Putamen (tissue), 1 donor: ENCODE measurements at places on chromosomes 1 and 21.

GRCh38 chr1:92901126-92901525 is 60.1 kb downstream of the DIPK1A start:
- no peak for DNase-seq

- no peak for DNase-seq
These were observed 559.9 kb downstream of the RWDD3 start for GRCh38 chr1:95793893-95794292.

GRCh38 chr1:89598450-89599331 is 34.2 kb upstream of the LRRC8C start:
- DNase-seq: peak; percentile 60

DNA sequence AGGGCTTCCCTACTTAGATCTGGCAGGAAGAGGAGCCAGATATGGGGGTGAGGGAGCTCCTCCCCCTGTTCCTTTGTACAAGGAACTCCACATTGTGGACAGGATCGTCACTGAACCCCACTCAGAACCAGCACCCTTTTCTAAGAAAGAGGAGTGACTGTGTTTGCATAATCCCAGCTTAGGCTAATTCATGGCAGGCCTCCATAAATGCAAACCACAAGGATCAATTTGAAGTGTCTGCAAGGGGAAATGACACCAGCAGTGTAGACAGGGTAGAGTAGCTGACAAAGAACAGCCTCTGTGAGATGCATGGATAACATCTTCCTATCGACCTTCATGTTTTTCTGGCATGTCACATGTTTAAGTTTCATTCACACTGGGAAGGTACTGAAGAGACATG is 11.7 kb downstream of the MX1 start:
- DNase-seq: no peak

DNA sequence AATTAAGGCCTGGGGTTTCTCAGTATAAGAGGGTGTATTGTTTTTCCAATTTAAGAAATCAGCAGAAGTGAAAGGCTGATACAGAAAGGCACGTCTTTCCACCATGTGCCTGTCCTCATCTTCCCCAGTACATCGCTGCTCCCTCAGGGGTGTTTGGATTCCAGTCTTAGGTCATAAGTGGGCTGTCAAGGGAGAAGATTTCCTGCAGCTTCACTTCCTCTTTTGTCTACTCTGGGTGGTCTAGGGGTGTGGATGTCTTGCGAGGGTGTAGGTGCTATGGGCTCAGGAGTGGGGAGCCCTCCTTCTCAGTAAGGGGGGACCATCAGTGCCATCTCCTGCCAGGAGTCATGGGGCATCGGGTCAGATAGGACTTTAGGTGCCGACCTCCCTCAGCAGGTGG is 999.8 kb upstream of the NCAM2 start:
- no peak for DNase-seq

GRCh38 chr1:179761296-179761695 is 18.2 kb downstream of the FAM163A start:
- no peak for DNase-seq

DNA sequence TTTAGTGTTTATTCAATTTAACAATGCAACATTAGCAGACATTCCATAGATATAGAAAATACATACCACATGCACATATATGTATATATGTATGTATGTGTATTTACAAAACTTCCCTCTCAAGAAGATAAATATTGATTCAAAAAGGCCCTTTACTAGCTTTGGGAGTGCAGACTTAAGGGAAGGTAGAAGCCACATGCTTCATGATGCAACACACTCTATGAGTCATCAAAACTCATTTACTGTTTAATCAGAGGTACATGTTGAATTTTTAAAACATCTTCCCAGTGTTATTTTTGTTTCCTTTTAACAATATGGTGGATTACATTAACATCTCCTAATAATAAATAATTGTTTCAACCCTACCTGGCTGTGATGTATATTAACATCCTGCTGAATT is 61.4 kb upstream of the KIRREL1 start:
- DNase-seq: no peak

DNA sequence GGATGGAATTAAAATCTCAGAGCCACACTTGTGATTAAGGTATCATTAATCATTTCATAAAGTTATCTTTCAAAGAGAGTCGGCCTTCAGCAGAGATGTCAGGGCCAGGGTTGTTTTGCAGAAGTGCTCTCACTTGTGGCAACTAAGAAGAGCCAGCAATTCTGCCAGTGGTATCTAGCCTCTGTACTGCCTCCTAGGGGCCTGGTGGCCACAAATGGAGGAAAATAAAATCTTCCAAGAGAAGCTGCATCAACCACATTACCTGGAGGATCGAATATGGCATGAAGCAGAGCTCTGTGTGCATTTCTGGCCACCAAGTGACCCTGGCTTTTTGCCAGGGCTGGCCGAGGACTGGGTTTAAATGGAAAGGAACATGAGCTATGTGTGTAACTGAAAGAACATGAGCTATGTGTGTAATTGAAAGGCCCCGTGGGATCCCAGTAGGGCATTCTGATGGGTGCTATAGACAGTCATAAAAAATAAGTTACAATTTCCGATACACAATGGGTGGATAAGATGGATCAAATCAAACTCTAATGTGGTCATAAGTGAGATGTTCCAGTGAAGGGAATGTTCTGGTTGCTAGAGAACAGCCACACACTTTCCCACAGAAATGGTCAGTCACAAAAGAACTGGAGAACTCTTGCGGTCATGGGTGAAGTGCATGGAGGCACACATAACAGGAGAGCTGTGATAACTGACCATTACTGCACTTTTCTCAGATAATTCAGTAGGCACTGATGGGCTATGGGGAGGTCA is 335.8 kb downstream of the CAMTA1 start:
- DNase-seq: no peak

DNA sequence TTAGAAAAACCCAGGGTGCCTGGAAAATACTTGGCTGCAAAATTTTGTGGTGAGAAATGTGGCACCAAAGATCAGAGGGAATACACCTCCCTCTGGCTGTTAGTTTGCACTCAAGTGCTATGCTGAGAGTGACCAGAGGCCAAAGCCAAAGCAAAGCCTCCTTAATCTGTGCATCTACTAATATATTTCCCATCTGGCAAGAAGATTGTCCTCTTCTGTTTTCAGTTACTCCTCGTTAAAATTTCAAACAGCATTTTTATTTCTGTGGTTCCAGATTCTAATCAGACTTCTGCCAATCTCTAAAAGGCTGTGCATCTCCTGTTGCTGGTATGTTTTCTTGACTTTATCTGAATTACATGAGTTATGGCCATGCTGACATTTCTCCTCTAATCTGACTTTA is 327.4 kb downstream of the TBX15 start:
- DNase-seq: no peak
